Activated naive CD8-positive, alpha-beta T cell treated with anti-CD3 and anti-CD28 coated beads for 36 hours (primary cell): ENCODE measurements at places on chromosomes 1 and 21.

DNA sequence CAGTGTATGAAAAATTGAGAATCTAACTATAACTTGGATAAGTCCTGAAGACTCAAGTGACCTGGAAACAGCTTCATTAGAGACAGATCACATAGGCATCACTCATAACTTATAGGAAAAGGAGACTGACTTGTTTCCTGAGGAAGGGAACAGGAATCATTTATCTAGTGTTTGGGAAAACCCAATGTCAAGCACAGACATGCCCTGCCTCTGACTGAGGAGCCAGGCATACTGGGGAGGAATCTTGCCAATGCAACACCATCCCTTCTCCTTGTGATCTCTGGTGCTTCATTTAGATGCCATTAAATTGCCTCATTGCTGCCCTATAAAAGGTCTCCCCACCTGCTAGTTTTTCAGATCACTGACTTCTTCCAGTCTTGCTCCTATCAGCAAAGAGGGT is 10.3 kb downstream of the LCE4A start:
- no peak for DNase-seq

GRCh38 chr1:178126741-178127185 is 32.9 kb downstream of the RASAL2 start:
- DNase-seq, result no peak

DNA sequence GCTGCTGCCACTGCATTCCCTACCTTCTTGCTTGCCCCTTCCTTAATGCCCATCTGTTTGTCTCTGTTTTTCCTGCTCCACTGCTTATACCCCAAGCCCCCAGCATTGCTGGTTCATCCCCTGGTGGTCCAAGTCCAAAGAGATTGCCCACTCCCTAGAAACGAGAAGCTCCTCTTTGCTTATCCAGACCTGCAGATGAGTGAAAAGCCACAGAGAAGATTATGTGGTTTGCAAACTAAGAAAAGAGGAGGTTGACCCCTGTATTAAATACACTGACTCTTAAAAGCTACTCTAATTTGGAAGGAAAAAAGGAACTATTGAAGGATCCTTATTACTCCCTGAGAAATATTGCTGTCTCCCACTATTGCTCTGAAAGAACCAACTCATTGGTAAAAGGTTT is 146.8 kb upstream of the RAB4A start:
- no peak for DNase-seq

- no peak for DNase-seq
Observed at GRCh38 chr21:44910229-44911067, 10.3 kb downstream of the ITGB2 start.

DNA sequence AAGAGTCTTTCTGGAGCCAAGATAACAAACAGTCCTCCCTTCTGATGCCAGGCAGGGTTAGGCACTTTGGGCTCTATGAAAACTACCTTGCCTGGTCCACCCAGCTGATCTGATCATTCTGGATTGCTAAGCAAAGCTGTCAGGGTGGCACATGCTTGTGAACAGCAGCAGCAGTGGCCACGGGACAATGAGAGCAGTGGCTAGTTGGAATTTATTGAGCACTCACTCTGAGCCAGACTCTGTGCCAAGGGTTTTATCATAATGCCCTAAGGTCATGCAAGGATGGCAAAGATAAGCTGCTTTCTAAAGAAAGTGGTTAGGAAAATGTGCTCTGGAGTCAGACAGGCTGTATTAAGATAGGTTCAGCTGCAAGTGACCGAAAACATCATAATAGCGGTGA is 390.4 kb upstream of the VAMP3 start:
- DNase-seq, result no peak

DNA sequence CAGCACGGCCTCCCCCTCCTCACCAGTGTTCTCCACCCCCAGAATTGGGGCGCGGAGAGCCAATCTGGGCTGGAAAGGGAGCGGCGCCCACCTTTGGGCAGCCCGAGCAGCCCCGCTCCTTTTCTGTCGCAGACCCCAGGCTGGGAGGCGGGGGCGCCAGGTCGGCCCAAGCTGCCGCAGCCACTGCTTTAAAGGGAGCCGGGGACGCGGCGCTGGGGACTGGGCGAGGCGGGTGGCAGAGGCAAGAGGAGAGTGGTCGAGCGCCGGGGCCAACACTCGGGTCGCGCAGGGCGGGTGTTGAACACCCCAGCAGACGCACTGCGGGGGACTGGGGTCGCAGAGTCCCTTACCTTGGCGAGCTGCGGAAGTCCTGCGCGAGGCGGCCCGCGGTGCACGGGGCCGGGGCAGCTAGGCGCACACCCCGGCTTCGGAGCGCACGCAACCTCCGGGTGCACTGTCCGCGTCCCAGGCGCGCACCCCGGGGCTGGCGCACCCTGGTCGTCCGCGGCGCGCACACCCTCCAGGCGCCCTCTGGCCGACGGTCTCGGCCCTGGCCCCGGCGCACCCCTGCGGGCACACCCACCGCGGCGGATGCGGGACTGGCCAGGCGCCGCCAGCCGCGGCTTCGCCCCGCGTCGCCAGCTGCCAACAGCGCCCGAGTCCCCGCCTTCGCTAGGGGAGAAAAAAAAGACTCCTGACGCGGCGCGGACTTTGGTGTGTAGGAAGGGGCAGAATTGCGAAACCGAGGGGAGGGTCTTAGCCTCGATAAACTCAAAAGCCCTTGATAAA is at the start of gene KANK4:
Gene KANK4, minus strand, starts transcription at position 679 of the 789 bp plus-strand sequence. CDS start 37,870 bp downstream, outside the sequence.
- DNase-seq, result peak; percentile 10

DNA sequence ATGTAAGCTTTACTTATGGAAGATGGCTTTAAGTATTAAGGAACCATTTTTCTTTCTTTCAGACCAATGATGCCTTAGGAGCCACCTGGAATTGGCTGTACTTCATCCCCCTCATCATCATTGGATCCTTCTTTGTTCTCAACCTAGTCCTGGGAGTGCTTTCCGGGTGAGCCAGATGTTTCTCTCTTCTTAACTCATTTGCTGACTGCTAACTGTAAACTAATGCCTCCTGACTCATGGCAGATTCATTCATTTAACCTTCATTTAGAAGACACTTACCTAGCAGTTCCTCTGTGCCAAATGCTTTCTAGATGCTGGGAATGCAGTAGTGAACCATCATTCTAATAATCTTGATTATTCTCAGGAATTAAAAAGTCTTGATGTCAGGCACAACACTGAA is 168.0 kb downstream of the CACNA1E start:
- no peak for DNase-seq
